ENCODE measurements at places on chromosomes 5 and 9.

DNA sequence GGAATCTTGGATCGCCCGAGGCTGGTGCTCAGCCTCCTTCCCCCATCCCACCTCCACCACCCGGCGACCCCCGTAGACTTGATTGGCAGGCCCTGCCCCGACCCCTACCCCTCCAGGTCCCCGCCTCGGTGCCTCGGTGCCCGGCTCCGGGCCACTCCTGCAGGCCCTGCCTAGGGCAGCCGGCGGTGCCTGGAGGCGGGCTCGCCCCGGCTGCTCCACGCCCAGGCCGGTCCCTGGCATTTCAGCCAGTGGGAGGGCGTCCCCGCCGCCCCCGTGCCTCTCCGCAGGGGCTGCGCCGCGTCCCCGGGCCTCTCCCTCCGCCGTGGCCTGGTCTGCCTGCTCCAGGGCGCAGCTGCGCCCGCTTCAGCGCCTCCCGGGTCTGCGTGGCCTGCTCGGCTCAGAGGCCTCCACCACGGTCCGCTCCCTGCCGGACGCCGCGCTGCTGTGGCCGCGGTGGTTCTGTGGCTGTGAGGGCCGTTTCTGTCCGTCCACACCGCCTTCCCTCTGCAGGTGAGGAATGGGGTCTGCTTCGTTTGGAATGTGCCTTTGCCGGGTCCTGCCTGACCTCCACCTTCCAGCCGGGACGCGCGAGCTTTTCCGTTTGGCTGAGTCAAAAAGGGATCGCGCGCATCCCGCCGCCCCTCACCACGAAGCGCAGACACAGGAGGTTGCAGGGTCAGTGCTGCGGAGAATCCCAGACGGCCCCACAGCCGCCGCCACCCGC lies 48.3 kb upstream of the IRX4 start:
- no peak for DNase-seq

GRCh38 chr9:77922591-77922990 lies 109.0 kb downstream of the GNAQ start:
- DNase-seq = no peak

DNA sequence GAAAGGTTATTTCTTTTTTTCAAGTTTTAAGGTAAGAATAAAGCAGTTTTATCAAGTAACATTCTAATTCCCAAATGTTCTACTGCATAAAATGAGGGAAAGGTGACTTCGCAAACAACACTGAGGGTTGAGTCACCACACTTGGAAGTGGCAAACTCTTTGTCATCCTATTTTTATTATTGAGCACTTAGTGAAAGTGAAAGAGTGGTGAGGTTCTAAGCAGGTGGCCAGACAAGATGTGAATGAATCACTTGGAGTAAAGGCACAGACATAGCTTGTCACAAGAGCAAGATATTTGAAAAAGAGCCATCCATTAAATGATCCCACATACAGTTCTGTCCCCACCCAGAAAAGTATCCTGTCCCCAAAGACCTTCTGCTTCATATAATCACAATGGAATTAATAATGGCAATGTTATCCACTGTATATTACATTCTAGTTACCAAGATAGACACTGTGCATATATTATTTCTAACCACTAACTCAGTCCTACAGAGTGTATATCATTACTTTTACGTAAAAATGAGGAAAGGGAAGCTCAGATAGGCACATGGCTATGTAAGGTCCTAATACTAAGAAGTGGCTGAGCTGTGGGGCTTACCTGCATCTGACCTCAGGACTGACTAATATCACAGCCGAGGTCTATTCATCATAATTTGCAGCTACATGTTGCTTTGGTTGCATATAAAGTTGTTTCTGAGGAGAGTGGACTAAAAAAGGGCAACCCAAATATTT lies 730.4 kb upstream of the MEF2C start:
- DNase-seq = no peak

DNA sequence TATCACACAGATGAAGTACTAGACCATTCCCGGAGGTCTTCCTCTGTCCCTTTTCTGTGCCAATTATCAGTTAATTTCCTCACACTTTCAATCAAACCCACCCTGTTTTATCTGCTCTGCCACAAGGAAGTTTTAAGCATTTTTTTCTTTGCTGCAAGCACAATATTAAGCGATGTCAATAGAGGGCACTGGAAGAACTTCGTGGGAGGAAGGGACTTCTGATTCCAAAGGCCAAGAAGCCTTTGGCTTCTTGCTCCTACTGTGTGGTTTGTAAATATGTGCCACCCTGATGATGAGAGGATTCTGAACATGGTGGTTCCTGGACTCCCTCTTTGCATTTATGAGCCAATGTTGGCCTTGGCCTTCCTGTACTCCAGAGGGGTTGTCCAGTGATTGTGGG lies 1712.5 kb upstream of the C9orf72 start:
- DNase-seq = no peak

GRCh38 chr5:394671-395155 lies 48.3 kb upstream of the EXOC3 start:
- no peak for DNase-seq

GRCh38 chr5:80866371-80866770 lies 93.8 kb upstream of the RASGRF2 start:
- no peak for DNase-seq

DNA sequence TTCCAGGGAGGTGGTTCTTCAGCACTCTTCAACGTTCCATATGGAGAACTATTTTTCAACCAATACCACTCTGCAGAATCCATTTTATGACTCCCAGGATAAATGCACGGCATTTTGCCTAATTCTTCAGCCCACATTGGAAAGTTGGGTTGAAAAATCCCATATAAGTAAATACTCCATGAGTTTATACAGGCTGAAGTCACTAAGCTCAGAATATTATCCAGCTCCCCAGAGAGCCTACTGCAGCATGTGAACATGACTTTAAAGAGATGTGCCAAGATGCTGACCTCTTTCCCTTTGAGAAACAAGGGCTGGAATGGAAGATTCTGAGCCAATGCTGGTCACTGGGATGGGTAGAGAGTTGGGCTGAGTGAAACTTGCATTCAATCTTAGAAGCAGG lies 111.9 kb upstream of the SLIT3 start:
- no peak for DNase-seq

GRCh38 chr9:75200892-75201470 lies 112.7 kb downstream of the OSTF1 start:
- no peak for DNase-seq

- no peak for DNase-seq
Observed at GRCh38 chr9:125337236-125337635, 75.6 kb downstream of the GAPVD1 start.

- DNase-seq = no peak
Observed at GRCh38 chr9:69122549-69123141, 51.4 kb upstream of the TJP2 start.
